ENCODE measurements at places on chromosomes 12 and 14. TPM values are rescaled to one million over a fixed set of nuclear protein-coding genes. Genes with fewer than 3 reads are reported as not detected.

- no peak overlapping the region for H3K4me3 ChIP-seq
- DNase-seq: no peak
- H3K4me1 ChIP-seq: no peaks in the 10 kb centered on the region
- H3K27me3 ChIP-seq: no peaks in the 10 kb centered on the region
Measured at GRCh38 chr12:106493531-106493930, 89.3 kb upstream of the RFX4 start.

DNA sequence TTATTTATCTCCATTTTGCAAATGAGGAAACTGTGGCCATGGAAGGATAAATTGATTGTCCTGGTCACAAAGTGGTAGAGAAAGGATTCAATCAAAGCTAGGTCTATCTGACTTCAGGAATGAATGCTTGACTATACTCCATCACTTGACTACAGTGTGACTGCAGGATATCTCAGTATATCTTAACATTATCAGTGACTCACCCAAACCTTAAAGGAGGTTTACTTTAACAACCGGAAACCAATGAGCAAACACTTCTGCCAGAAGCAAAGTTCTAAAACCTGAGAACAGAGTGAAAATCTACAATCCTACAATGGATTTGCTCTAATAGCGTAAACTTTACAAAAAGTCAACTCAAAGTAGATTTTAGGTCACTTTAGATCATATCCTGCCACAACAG lies 277.0 kb downstream of the CEP128 start:
- H3K27ac ChIP-seq: no peak overlapping the region
- no peaks in the 10 kb centered on the region for H3K4me1 ChIP-seq
- H3K4me3 ChIP-seq: no peak overlapping the region
- no peaks in the 10 kb centered on the region for H3K36me3 ChIP-seq
- DNase-seq: no peak

DNA sequence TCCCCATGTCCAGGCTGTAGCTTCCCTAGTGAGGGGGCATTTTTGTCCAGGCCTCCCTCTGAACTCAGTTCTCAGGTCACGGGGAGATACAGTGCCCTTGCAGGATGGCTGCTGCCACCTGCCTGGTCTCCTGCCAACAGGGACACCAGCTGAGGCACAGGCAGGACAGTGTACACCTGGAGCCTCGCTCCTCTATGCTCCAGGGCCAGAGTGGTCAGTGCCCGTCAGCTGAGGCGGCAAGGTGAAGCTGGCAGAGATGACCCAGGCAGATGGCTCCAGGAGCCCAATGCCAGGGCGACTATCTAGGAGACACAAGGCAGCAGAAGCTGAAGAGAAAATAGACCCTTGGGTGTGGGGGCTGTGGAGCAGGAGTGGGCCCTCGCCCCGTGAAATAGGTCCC lies 12.6 kb downstream of the TUBA1C start:
- no peak for DNase-seq
- no peaks in the 10 kb centered on the region for H3K36me3 ChIP-seq
- no peaks in the 10 kb centered on the region for H3K4me1 ChIP-seq
- H3K27me3 ChIP-seq: no peaks in the 10 kb centered on the region
- H3K4me3 ChIP-seq: no peak overlapping the region

The CIROP gene
- not detected for total RNA-seq

The ADSS1 gene
- total RNA-seq: 2.4 TPM

The YEATS4 gene
- 21.2 TPM for total RNA-seq
